ENCODE measurements at places on chromosomes 6 and 20. TPM values are rescaled to one million over a fixed set of nuclear protein-coding genes. Genes with fewer than 3 reads are reported as not detected.

- no peaks in the 10 kb centered on the region for H3K36me3 ChIP-seq
- no peak overlapping the region for H3K4me3 ChIP-seq
- no peak for DNase-seq
- no peaks in the 10 kb centered on the region for H3K27me3 ChIP-seq
These were observed 238.1 kb upstream of the ARID1B start for GRCh38 chr6:156538875-156539660.

DNA sequence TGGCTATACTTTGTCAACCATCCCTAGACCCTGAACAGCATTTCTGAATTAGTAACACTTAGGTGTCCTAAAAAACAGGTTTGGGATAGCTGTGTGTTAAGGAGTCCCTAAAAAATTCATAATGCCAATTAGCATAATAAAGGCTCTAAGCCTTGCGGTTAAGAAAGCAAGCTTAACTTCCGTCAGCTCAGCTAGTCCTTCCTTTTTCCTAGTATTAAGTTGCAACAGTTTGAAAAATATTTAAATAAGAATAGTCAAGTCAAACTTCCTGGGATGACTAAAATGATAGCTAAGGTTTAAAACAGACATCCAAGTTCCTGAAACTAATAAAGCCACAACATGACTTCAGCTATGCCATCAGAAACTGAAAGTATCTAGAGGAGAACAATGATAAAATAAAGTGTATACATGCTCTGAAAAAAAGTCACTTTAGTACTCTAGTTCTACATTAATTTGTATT lies 3.5 kb downstream of the AKIRIN2 start:
- H3K4me1 ChIP-seq, result peaks cover 69% of the 10 kb centered on the region
- no peaks in the 10 kb centered on the region for H3K36me3 ChIP-seq
- no peaks in the 10 kb centered on the region for H3K27me3 ChIP-seq
- no peak for DNase-seq

GRCh38 chr6:131828080-131828479 lies 20.3 kb downstream of the ENPP1 start:
- H3K4me3 ChIP-seq, result no peak overlapping the region
- no peaks in the 10 kb centered on the region for H3K36me3 ChIP-seq
- H3K4me1 ChIP-seq, result no peaks in the 10 kb centered on the region
- H3K27ac ChIP-seq, result no peak overlapping the region
- no peaks in the 10 kb centered on the region for H3K27me3 ChIP-seq
- DNase-seq, result no peak

DNA sequence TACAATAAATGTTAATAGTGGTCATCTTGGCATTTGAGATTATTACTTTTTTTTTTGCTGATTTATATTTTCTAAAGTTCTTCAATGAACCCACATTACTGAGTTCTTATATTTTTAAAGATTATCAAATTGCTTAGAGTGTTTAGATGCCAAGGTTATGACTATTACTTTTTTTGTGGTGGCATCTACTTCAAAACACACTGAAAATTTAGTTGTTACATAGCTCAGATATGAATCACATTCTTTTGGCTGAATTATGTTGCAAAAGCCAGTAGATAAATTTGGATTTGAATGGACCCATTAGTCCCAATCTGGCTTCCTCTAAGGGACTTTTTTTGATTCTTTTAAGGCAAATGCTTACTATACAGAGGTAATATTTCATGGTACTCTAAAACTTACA lies 8.9 kb downstream of the UTRN start:
- H3K4me3 ChIP-seq, result no peak overlapping the region
- H3K4me1 ChIP-seq, result no peaks in the 10 kb centered on the region
- H3K36me3 ChIP-seq, result no peaks in the 10 kb centered on the region
- H3K27ac ChIP-seq, result no peak overlapping the region
- H3K27me3 ChIP-seq, result no peaks in the 10 kb centered on the region

- no peaks in the 10 kb centered on the region for H3K36me3 ChIP-seq
- no peak overlapping the region for H3K27ac ChIP-seq
- H3K27me3 ChIP-seq, result no peaks in the 10 kb centered on the region
- no peak overlapping the region for H3K4me3 ChIP-seq
- no peak for DNase-seq
These were observed 23.6 kb downstream of the MBOAT1 start for GRCh38 chr6:20188630-20189075.

GRCh38 chr6:15266423-15266996 lies 20.6 kb downstream of the JARID2 start:
- no peak for DNase-seq
- H3K27me3 ChIP-seq, result no peaks in the 10 kb centered on the region
- H3K27ac ChIP-seq, result no peak overlapping the region
- H3K4me1 ChIP-seq, result peaks cover 71% of the 10 kb centered on the region
- H3K36me3 ChIP-seq, result no peaks in the 10 kb centered on the region
- H3K4me3 ChIP-seq, result no peak overlapping the region

DNA sequence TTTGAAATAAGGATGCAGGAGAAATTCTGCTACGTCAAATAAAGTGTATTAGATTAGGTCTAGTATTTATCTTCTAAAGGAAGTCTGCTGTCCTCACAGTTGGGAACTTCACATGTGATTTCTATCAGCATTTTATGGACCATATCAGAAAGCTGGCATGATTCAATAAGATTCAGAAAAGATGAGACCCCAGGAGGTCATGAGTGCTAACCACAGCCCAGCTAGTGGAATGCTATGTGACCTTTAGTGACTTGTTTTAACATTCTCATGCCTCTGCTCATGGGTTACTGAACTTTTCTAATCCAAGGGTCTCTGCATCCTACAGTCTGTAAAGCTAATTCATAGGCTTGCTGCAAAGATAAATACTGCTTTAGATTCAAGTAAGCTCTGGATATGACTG lies 150.1 kb downstream of the GMPR start:
- DNase-seq, result no peak
- H3K27me3 ChIP-seq, result no peaks in the 10 kb centered on the region
- H3K4me3 ChIP-seq, result no peak overlapping the region
- H3K27ac ChIP-seq, result no peak overlapping the region

- no peak overlapping the region for H3K27ac ChIP-seq
- no peaks in the 10 kb centered on the region for H3K27me3 ChIP-seq
- no peaks in the 10 kb centered on the region for H3K4me1 ChIP-seq
- DNase-seq, result peak; percentile 13
- H3K4me3 ChIP-seq, result no peak overlapping the region
- H3K36me3 ChIP-seq, result no peaks in the 10 kb centered on the region
These were observed 278.6 kb downstream of the TBC1D32 start for GRCh38 chr6:121055572-121056163.

GRCh38 chr6:86217906-86218305 lies 575.2 kb upstream of the SYNCRIP start:
- no peak overlapping the region for H3K4me3 ChIP-seq
- no peak overlapping the region for H3K27ac ChIP-seq
- no peaks in the 10 kb centered on the region for H3K4me1 ChIP-seq
- DNase-seq, result no peak

ANKS1A gene
- total RNA-seq, result 15.6 TPM

LPIN3 gene
- 0.17 TPM for total RNA-seq

CLVS2 gene
- total RNA-seq, result not detected
